Endothelial cell (in vitro differentiated cells): ENCODE measurements at places on chromosomes 3 and 15. TPM values are rescaled to one million over a fixed set of nuclear protein-coding genes. Genes with fewer than 3 reads are reported as not detected.

Gene PIK3CB
- total RNA-seq: 14.2 TPM

Gene WDR82
- 72.3 TPM for total RNA-seq

Gene CP
- total RNA-seq: 0.44 TPM

GRCh38 chr15:80480909-80481308 lies 76.7 kb downstream of the ARNT2 start:
- no peaks in the 10 kb centered on the region for H3K27me3 ChIP-seq
- no peak for DNase-seq
- H3K27ac ChIP-seq: no peak overlapping the region
- no peaks in the 10 kb centered on the region for H3K4me1 ChIP-seq

- H3K27ac ChIP-seq: no peak overlapping the region
- no peaks in the 10 kb centered on the region for H3K27me3 ChIP-seq
- no peak for DNase-seq
- no peaks in the 10 kb centered on the region for H3K36me3 ChIP-seq
These were observed 61.0 kb downstream of the SSR3 start for GRCh38 chr3:156493887-156494286.

DNA sequence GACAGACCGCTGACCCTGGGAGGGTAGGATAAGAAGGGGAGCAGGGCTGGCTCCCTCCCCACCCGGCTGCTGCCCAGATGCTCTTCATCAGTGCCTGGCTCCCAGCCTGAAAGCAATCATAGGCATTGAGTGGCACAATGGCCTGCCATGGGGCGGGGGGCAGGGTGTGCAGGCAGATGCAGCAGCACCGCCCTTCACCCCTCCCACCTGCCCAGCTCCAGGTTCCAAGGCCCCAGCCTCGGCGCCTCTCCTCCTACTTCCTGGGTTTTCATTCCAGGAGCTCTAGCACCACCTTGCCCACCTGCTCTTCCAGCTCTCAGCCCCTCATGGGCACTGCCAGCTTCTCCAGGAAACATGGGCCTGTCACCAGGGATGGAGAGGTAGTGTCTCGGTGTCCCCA lies 101.7 kb downstream of the MEGF11 start:
- H3K4me1 ChIP-seq: peaks cover 9% of the 10 kb centered on the region
- H3K4me3 ChIP-seq: no peak overlapping the region
- H3K36me3 ChIP-seq: no peaks in the 10 kb centered on the region
- H3K27ac ChIP-seq: no peak overlapping the region
- DNase-seq: no peak
- peaks cover 2% of the 10 kb centered on the region for H3K27me3 ChIP-seq

DNA sequence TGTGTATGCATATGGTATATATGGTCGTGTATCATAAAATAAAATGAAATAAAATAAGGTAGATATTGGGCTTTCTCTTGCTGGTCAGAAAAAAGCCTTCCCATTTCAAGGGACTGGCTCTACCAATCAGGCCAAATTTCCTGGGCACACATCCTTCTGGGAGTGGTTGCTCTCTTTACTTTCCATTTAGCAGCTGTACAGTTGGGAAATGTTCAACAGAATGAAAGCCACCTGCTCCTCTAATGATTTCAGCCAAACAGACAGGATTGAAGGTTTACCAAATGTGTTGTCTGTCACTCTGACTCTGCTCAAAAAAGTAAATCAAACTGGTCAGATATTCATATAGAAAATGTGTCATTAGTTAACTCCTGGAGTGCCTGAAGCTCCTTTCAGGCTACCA lies 380.4 kb downstream of the ROBO2 start:
- H3K4me1 ChIP-seq: no peaks in the 10 kb centered on the region
- H3K4me3 ChIP-seq: no peak overlapping the region
- DNase-seq: no peak
- no peaks in the 10 kb centered on the region for H3K36me3 ChIP-seq

- H3K27ac ChIP-seq: no peak overlapping the region
- H3K4me3 ChIP-seq: no peak overlapping the region
- DNase-seq: no peak
- H3K36me3 ChIP-seq: no peaks in the 10 kb centered on the region
- H3K27me3 ChIP-seq: no peaks in the 10 kb centered on the region
These were observed 420.6 kb upstream of the RBMS3 start for GRCh38 chr3:28860307-28860706.

DNA sequence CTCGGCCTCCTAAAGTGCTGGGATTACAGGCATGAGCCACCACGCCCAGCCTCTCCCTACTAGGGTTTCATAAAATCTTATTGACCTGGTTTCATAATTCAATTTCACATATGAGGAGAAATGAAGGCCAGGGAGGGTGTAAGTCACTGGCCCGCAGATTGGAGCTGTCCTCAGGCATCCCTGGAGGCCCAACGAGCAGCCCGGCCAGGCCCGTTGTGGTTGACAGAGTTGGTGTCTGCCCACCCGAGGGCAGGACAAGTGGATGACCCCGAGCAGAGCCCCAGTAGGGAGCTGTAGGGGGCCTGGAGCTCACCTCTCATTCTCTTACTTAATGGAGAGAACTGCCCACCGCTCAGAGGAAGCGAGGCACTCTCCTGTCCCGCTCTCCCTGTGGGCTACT lies 78.9 kb downstream of the CPN2 start:
- H3K27ac ChIP-seq: no peak overlapping the region
- peaks cover 5% of the 10 kb centered on the region for H3K36me3 ChIP-seq
- H3K27me3 ChIP-seq: peaks cover 18% of the 10 kb centered on the region
- no peak for DNase-seq
- no peak overlapping the region for H3K4me3 ChIP-seq
- H3K4me1 ChIP-seq: peaks cover 40% of the 10 kb centered on the region

DNA sequence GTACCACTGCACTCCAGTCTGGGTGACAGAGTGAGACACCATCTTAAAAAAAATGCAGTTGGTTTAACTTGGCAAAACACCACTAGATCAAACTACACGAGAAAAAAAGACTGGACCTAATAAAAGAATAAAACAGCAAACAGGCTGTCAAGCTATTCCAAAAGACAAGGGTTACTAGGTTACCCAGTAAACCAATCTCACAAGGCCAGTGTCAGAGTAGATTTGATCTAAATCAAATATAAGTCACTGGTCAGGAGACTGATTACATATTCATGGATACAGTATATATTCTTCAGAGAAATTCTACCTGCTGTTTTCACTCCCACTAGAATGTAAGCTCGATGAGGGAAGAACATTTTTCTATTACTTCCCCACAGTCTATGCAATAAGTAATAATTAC lies 2.5 kb upstream of the GANC start:
- peaks cover 3% of the 10 kb centered on the region for H3K27me3 ChIP-seq
- no peak for DNase-seq
- H3K27ac ChIP-seq: no peak overlapping the region
- H3K4me1 ChIP-seq: peaks cover 24% of the 10 kb centered on the region
- no peak overlapping the region for H3K4me3 ChIP-seq
- H3K36me3 ChIP-seq: peaks cover 18% of the 10 kb centered on the region
